ENCODE measurements at places on chromosomes 11 and 22. TPM values are rescaled to one million over a fixed set of nuclear protein-coding genes. Genes with fewer than 3 reads are reported as not detected.
A peak's percentile ranks its signal among the peaks of the same experiment; 100 is the strongest.

DNA sequence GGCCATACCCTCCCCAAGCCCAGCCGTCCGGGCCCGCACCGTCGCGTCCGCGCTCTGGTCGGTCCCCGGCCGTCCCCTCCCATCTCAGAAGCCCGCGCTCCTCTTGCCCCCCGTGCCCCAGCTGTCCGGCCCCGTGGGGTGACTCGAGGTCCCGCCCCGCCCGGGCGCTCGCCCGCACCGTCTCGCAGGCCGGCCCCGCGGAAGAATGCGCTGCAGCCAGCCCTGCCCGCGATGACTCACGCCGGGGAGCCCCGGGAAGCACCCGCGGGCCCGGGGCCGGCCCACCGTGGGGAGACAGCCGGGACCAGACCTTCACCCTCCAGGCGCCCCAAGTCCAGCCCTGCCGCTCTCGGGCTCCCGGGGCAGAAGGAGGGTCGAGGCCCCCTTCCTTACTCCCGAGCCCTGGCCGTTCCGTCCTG is 320 bp upstream of the PHLDA2 start:
- DNase-seq = peak; percentile 84
- H3K4me3 ChIP-seq = peak overlapping the region; percentile 59
- peaks cover 50% of the 10 kb centered on the region for H3K4me1 ChIP-seq
- H3K36me3 ChIP-seq = no peaks in the 10 kb centered on the region

DNA sequence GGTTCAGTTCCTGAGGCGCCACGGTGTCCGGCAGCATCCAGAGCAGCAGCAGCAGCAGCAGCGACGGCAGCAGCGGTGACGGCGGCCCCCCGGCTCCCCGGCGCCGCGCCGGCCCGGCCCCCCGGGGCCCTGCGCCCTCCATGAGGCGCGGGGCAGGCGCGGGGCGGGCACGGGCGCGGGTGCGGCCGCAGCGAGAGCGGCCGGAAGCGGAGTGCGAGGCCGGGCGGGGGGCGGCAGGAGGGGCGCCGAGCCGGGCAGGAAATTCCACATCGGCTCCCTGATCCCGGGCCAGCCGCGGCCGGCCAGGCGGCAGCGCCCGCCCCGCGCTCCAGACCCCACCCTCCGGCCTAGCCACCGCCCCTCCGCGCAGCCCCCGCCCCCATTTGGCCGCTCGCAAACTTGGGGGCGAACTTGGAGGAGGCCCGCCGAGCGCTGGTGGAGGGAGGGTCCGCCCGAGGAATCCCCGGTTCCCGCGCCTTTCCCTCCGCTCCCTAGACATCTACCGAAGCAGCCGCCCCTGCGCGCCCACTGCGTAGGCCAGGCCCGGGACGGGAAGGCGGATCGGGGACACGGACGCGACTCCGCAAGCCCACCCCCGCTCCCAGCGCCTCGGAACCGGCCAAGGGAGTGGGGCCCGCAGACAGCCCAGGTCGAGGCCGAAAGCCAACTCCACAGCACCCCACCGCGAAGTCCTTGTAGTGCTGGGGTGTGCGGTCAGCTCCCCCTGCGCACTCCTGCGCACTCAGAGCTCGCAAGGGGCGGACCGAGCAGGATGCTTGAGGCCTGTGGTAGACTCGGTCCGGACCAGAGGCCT is at the start of gene SCARF2:
Gene SCARF2, minus strand, starts transcription at position 213 of the 814 bp plus-strand sequence. Its CDS starts 71 bp downstream, at position 142.
- peaks cover 22% of the 10 kb centered on the region for H3K36me3 ChIP-seq
- H3K27ac ChIP-seq = peak within 1 kb of the TSS; percentile 86
- peaks cover 34% of the 10 kb centered on the region for H3K4me1 ChIP-seq
- DNase-seq = peak; percentile 93
- peaks cover 62% of the 10 kb centered on the region for H3K27me3 ChIP-seq

GRCh38 chr11:21612326-21612725 is 580.6 kb upstream of the ANO5 start:
- H3K27me3 ChIP-seq = no peaks in the 10 kb centered on the region
- no peak for DNase-seq
- H3K4me1 ChIP-seq = no peaks in the 10 kb centered on the region
- H3K27ac ChIP-seq = no peak overlapping the region
- no peaks in the 10 kb centered on the region for H3K36me3 ChIP-seq
- H3K4me3 ChIP-seq = no peak overlapping the region

ARHGAP42 gene
- 2.3 TPM for polyA plus RNA-seq

RAB36 gene
- polyA plus RNA-seq = 1.7 TPM

GRCh38 chr11:21144531-21144930 is 475.1 kb downstream of the NELL1 start:
- H3K4me3 ChIP-seq = no peak overlapping the region
- no peak overlapping the region for H3K27ac ChIP-seq
- H3K36me3 ChIP-seq = no peaks in the 10 kb centered on the region
- no peak for DNase-seq

DNA sequence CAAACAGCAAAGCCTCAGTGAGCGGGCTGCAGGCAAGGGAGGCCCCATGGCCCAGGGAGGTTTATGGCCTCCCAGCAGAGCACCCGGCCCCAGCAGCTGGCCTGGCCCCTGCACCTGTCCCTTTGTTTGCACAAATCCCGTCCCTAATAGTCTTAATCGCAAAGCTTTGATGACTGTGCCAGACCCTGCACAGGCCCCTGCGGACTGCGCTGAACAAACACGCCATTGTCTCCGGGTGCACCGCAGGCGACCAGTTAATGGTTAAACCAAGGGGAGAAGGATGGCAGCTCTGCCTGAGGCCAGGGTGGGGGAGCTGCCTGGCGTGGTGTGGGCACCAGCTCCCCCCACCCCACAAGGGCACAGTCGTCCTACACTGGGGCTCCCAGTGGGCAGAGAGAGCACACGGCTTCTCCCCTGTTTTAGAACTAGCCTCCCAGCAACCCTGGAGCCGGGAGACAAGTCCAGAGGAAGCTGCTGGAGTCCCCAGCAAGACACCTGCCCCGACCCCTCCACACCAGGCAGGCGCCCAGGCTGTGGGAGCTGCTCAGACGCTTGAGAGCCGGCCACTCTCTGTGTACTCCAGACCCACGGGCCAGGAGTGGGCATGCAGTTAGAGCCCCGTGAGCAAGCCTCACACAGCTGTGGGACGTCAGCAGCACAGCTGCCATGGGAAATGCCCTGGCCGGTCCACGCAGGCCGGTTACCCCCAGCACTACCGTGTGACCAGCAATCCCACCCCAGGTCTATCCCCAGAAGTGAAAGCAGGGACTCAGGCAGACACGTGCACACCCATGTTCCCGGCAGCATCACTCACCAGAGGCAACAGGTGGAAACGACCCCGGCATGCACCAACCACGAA is 39.7 kb upstream of the TH start:
- no peaks in the 10 kb centered on the region for H3K36me3 ChIP-seq
- H3K4me3 ChIP-seq = no peak overlapping the region
- peaks cover 29% of the 10 kb centered on the region for H3K4me1 ChIP-seq
- no peak overlapping the region for H3K27ac ChIP-seq
- DNase-seq = peak; percentile 76

DNA sequence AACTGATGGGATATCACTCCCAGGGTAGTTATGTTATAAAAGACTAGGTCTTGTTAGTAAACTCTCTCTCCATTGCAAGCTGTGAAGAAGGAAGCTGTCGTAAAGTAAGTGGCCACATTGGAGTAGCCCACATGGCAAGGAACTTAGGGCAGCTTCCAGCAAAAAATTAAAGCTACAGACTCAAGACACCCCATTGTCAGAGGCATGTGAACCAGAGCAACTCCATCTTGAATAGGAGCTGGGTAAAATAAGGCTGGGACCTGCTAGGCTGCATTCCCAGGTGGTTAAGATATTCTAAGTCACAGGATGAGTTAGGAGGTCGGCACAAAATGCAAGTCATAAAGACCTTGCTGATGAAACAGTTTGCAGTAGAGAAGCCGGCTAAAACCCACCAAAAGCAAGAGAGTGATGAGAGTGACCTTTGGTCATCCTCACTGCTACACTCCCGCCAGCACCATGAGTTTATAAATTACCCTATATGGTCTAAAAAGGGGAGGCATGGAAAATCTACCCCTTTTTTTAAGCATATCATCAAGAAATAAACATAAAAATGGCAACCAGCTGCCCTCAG is 23.9 kb downstream of the CCKBR start:
- DNase-seq = no peak
- H3K4me1 ChIP-seq = no peaks in the 10 kb centered on the region
- H3K4me3 ChIP-seq = no peak overlapping the region
- H3K27me3 ChIP-seq = no peaks in the 10 kb centered on the region
- no peak overlapping the region for H3K27ac ChIP-seq

ELF5 gene
- polyA plus RNA-seq = 0.78 TPM

All from stomach (tissue), 19 donors.